NCI-H1092 treated with DMSO at 0.1 percent for 48 hours (cell line): ENCODE measurements at places on chromosomes 3 and 15.

- no peak for DNase-seq
Measured at GRCh38 chr3:98540346-98540745, 8.6 kb downstream of the GPR15 start.

- no peak for DNase-seq
Measured at GRCh38 chr15:99735868-99736267, 2.6 kb upstream of the LYSMD4 start.

DNA sequence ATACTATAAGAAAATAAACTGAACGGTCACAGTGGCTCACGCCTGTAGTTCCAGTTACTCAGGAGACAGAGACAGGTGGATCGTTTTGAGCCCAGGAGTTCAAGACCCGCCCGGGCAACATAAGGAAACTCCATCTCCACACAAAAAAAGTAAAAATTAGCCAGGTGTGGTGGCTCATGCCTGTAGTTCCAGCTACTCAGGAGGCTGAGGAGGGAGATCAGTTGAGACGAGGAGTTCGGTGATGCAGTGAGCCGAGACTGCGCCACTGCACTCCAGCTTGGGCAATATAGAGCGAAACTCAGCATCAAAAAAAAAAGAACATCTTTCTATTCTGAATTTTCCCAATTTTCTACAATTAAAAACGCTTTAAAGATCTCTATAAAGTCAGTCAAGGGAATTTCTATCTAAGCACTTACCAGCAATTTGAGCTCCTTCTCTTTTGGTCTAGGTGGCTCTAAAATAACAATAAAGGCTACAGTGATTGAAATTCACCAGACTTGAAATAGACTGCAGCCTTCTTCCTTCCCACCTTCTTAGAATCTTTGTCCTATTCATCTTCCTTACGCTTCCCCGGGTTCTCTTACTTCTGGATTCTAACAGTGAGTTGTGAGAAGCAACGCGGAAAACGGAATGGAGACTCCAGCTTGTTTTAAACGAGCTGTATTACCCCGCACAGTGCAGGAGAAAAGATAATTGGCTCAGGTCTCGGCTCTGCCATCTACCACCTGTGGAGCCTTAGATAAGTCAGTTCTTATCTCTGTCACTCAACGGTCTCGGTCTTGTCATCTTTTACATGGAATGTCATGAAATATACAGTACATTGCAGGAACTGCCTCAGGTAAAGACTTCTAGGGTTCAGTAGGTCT is 812 bp upstream of the SEC62 start:
- no peak for DNase-seq

- DNase-seq, result no peak
Measured at GRCh38 chr3:116145613-116146012, 299.7 kb downstream of the LSAMP start.

GRCh38 chr3:19293295-19293694 is 145.0 kb downstream of the KCNH8 start:
- DNase-seq, result no peak

GRCh38 chr3:10184250-10184649 is 19.5 kb downstream of the IRAK2 start:
- DNase-seq, result no peak

DNA sequence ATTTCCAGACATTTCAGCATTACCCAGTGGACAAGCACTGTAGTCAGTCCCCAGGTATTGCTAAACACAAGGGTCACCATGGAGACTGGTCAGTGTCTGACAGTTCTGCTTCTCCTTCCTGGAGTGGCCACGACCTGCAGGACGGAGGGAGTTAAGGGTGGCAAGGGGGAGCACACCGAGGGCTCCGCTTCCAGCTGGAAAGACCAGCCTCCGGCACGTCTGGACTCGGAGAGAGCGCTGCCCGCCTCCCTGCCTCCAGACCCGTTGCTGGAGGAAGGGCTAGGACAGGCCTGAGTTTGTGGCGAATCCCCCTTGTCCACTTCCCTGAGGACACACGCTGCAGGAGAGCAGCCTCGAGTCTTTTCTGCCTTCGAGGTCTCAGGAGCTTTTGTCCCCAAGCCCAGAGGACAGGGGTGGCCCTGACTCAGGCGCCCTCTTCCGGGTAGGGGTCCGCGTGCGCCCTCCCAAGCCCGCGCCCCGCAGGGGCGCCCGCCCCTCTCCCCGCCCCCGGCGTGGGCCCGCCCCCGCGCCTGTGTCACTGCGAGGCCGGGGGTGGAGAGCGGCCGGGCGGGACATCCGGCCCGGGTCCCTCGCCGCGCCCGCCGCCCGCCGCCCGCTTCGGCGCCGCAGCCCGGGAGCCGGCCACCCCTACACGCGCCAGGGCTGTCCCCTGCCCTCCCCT is at the start of gene CHST14:
TSS of gene CHST14 (plus strand) at position 562 of the 682 bp plus-strand sequence. CDS start 230 bp downstream, outside the sequence.
- DNase-seq, result peak; percentile 22

- DNase-seq, result no peak
Measured at GRCh38 chr3:37093481-37093880, 80.9 kb downstream of the LRRFIP2 start.

DNA sequence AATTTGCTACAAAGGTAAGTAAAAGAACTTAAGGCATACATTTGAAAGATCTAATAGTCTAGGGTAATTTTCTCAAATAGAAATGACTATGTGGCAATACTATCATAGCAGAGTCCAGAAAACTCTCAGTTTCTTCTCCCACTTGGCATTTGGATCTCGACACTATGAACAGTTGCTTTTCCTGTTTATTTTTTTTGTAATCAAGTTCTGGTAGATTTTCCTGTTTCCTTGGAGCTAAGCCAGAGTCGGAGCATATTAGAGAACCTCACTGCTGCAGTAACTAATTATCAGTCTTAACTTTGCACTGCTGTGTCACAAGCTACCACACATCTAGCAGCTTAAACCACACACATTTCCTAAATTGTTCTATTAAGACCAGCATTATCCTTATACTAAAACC is 44.9 kb upstream of the ZNF385D start:
- no peak for DNase-seq
